Tongue (tissue), 3 donors: ENCODE measurements at places on chromosomes 16 and 17.

- DNase-seq = peak; percentile 94
Measured at GRCh38 chr17:5078106-5079028, at the start of gene ZFP3. Gene ZFP3, plus strand, starts transcription at chr17:5078467. Its CDS starts 13,038 bp downstream, at chr17:5091505.

DNA sequence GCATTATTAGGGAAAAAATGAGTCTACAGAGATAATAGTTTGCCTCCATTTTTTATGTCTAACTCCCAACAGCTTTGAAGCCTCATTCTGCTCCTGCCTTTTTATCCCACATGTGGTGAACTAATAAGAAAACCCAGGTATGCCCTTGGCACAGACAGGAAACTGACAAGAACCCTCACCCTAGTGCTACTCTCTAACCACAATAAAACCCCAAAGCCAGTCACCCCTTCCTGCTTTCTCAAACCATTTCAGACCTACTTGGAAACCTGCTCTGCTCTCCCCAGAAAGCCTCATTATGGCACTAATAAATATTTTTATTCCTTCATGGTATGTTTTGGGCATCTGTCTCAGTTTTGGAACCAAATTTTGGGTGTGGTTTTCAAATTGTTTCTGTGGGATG is 3.9 kb upstream of the MARVELD3 start:
- DNase-seq = no peak

- no peak for DNase-seq
Measured at GRCh38 chr17:19770985-19771735, 23.1 kb upstream of the ALDH3A1 start.

GRCh38 chr17:77214743-77215142 is 74.0 kb downstream of the SEC14L1 start:
- DNase-seq = peak; percentile 54

DNA sequence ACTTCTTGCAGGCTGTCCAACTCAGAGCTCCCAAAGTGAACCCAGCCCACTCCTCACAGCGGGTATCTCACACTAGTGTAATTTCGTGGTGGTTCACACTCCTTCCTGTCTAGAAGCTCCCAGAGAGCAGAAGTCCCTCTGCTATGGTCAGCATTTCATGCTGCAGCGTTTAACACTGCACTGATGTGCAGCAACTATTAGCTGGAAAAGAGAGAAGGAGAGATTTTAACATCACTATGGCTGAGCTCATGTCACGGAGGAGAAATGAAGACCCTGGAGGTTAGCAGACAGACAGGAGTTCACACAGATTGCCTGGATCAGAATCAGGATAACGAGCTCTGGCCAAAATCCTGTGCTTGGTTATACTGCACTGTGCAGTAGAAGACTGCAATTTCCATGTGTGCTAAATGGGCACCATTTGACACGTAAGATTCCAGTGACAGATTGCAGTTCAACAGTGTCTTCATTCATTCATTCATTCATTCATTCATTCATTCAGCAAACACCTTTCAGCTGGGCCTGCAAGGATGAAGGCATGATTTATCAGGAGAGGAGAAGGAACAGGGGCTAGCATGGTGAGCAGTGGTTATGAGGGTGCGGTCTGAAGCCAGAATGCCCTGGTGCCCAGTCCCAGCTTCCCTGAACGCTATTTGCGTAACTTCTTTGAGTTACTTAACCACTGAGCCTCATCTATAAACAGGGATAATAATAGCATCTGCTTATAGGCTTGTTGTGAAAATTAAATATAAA is 5.3 kb upstream of the CCL1 start:
- no peak for DNase-seq

DNA sequence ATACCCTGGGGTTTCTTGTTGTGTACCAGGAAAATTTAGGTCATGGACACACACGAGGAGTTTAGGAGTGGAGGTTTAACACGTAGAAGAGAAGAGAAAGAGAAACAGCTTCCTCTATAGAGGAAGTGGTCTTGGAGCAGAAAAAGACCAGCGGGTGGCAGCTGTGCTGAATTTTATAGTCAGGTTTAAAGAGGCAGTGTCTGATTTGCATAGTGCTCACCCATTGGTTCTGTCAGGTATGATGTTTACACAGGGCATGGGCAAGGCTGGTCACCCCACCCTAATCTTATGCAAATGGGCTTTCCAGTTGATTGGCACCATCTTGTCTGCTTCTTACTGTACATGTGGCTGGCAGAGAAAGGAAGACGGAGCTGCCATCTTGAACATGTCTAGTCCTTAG is 309.0 kb downstream of the CDH13 start:
- DNase-seq = no peak
